ENCODE measurements at places on chromosomes 2 and 18.

- DNase-seq: no peak
These were observed 151.8 kb downstream of the MBP start for GRCh38 chr18:76980663-76981395.

DNA sequence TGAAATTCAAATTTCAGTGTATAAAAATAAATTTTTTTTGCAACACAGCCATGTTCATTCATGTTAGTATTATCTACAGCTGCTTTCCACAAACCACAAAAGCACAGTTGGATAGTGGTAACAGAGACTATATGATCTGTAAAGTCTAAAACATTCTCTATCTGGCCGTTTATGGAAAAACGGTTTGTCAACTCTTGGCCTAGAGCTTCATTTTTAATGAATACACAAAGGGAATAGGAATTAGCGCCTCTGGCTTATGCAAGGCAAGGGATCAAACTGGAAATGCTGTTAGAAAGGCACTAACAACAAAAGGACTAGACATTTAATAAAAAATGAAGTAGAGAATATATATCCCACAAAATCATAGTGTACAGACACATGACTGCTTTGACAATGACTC, 211.9 kb downstream of the EXOC6B start:
- no peak for DNase-seq

DNA sequence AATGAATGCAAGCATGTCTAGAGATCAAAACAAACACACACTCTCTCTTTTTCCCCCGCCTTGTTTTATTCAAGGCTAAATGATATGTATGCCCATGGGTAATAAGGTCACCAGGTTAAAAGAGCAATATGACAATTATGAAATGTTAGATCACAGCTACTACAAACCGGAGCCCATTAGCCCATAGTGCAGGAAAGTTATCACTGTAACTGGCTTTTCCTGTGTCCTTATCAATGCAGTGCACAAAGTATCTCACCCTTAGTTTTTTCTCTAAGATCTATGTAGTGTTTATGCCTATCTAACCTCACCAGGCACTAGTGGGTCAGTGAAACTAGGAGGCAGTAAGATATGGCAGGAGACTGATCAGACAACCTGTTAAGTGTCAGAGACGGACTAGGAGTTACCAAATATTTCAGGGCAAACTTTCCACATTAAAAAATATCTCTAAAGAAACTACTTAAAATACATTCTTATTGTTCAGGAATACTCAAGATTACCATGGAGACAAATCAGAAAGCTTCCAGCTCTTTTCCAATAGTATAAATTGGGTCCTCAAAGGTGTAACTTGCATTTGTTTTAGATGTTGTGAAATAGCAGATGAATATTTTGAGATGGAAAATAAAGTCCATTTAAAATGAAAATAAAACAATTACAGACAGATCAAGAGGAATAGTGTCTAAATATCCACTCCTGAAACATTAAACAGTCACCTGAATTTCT, 282.2 kb downstream of the EXOC6B start:
- no peak for DNase-seq

- no peak for DNase-seq
These were observed 42.3 kb downstream of the RPRD1A start for GRCh38 chr18:36025025-36025424.

DNA sequence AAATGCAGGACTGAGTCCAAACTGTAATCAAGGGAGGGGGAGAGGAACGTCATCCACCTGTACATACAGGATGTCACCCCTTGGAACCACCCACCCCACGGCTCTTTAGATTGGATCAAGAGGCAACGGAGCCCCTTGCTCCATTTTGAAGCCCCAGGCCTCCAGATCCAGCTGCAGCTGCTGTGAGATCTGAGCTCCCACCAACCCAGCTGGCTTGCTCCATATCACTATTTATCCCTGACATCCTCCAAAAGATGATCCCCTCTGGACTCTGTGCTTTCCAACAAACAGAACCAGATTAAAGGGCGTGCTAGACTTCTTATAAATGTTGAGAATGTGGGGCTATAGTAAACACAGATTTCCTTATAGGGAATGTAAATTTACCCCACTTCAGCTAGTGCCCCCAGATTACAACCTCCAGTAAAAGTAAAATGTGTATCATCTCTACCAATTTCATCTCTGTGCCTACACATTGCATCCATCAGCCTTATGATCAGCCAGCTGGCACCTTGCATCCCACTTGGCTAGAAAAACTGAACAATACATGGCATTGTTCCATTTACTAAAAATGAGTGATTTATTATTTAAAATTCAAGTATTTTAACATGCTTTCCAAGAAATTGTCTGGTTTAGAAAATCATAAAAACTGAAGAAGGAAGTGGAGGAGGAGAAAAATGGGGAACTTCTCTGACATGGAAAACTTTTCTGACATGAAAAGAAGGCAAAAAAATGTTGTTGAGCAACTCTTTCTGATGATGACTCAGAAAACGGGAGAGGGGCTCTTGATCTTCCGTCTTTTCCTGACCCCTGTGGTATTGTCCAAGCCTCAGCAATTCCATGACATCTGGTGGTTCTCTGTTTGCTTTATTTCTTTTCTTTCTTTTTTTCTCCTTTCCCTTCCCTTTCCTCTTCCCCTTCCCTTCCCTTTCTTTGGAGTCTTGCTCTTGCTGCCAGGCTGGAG, 262.6 kb upstream of the THUMPD2 start:
- no peak for DNase-seq

- DNase-seq: no peak
These were observed 9.9 kb downstream of the UBE2E3 start for GRCh38 chr2:180990337-180990736.

All from hippocampal formation (tissue), 2 donors.